ENCODE measurements at places on chromosomes 13 and 19.
A peak's percentile ranks its signal among the peaks of the same experiment; 100 is the strongest.

- DNase-seq: peak; percentile 8
Measured at GRCh38 chr19:6108721-6109633, 1.3 kb downstream of the RFX2 start.

- DNase-seq: no peak
Measured at GRCh38 chr13:52070929-52071523, 46.5 kb downstream of the UTP14C start.

DNA sequence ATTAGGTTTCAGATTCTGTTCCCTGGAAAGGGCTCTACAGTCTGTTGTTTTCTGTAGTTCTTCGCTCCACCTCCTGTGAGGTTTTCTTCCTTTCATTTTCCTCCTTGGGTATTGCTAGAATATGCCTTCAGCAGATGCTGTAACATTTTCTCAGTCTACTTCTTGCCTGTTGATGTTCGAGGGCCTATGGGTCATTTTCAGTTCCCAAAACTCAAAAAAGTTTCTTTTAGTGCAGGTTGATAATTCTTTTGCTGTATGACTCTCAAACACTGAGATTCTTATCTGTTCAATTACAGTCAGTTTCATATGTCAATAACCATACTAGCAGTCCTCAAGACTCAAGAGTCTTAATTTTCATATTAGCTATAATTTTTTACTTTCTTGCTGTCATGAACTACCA lies 268.3 kb downstream of the RFC3 start:
- no peak for DNase-seq

DNA sequence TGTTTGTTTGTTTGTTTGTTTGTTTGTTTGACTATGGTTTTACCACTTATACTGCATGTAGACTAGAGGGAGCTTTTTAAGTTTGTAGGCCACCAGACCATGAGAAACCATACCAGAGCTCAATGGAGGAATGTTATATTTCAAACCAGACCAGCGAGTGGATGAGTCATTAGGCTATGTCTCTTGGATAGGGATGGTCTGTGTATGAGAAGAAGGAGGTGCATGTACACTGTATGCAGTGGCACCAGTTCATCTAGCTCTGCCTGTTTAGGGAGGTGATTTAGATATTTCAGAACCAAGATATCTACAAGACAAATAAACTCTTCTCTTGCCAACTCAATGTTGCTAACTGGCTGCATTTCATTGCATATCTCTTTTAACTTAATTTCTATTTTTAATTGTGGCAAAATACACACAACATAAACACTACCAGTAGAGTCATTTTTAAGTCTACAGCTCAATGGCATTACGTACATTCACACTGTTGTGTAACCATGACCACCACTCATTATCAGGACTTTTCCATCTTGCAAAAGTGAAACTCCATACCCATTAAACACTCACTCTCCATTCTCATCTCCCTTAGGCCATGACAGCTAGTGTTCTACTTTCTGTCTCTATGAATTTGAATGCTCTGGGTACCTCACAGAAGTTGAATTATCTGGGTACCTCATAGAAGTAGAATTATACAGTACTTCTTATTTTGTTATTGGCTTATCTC lies 29.2 kb downstream of the SYDE1 start:
- no peak for DNase-seq

- peak; percentile 74 for DNase-seq
Measured at GRCh38 chr19:44689290-44690130, 9.4 kb upstream of the CEACAM16 start.

- no peak for DNase-seq
Measured at GRCh38 chr13:99977334-99977911, 4.2 kb upstream of the ZIC2 start.

DNA sequence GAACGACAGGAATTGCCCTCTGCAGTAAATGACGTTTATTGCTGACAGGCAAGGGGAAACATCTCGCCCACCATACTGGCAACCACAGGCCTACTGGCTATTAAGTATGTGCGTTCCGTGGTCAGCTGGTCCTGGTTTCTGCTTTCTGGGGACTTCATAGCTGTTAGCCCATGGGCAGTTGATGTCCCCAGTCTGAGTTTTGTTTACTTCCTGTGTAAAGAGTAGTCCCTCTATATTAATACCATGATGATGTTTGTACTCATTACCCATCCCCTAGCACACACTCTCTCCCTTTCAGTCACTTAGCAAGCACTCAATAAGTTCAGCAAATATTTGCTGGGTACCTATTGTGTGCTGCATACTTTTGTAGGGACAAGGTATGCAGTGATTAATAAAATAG lies 6.5 kb upstream of the MIA start:
- no peak for DNase-seq

- peak; percentile 78 for DNase-seq
Measured at GRCh38 chr19:40613690-40614621, 12.8 kb downstream of the LTBP4 start.

GRCh38 chr19:6433663-6434062 lies at the start of gene SLC25A41:
TSS of gene SLC25A41 (minus strand) at chr19:6433763. CDS start at chr19:6433693, 70 bp downstream.
- DNase-seq: no peak

DNA sequence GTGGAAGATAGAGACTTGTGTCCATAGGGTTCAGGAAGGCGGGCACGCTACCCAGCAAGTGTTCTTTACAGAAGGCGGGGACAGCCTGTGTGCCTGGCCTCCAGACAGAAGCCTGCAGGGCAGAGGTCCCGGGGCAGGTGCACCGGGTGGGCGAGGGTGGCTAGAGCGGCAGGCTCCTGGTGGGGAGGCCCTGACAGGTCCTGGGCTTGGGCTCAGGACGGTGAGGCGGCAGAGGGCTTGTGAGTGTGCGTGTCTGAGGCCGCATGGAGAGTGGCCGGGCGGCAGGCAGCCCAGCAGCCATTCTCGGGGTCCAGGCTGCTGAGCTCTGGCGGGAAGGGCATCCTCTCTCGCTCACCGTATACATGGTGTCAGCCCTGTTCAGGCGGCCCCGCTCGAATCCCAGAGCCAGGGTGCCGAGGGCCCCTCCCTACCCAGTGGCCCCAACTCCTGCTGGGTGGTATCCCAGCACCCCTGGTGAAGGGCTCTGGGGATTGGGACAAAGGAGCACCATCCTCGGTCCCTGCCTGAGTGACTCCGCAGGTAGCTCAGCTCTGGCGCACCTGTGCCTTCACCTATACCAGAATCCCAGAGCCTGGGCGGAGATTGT lies 3.0 kb upstream of the AMH start:
- DNase-seq: no peak

DNA sequence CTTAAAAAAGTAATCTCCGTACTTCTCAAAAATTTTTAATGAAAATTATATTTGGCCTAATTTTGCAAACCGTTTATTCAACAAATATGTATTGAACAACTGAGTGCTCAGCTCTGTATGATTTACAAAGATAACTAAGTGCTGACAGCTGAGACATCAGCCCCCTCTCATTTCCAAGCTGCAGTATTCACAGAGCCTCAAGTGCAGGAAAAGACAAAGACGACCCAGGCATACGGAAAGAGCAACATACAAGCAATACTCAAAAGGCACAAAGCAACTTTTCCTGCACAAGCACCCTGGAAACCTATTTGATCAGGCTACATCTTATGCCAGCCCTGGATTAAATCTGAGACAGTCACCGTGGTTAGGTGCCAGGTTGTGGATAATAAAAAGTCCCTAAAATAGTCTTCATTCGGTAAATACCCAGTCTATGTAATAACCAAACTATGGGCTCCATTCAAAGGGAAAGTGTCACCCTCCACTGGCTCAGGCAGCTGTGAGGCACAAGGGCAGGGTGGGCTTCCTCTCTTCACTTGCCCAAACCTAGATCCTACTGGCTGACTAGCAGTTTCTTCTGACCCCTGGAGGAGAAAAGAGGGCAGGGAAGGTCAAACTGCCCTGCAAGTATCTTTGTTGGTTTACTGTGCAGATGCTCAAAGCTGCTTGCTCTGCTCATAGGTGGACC lies 65.5 kb downstream of the TBC1D4 start:
- no peak for DNase-seq

All from stimulated activated CD4-positive, alpha-beta T cell treated with anti-CD3 and anti-CD28 coated beads, Interleukin-1b, Interleukin-23, amount 100 ng/mL, for 1 hour (primary cell).